ENCODE measurements at places on chromosomes 1 and 21.

DNA sequence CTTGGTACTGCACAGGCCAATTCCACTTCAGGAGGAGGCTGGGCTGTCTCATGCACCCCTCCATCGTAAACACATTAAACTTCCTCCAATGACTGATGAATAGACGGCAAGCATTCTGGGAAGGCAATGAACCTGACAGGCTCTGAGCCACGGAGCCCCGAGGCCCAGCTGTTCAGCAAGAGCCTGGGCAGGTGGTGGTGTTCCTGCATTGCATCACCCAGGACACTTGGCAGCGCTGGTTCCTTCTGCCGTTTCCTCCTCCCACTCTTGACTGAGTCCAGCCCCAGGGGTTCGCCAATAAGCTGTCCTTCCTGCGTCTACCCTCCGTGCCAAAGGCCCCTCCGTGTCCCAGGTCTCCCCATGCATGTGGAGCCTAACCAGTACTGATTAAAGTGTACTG is 109.8 kb downstream of the JAK1 start:
- no peak for DNase-seq

GRCh38 chr1:230703679-230704385 is 10.1 kb downstream of the AGT start:
- DNase-seq: no peak

GRCh38 chr21:42499444-42500112 is 3.6 kb upstream of the RSPH1 start:
- no peak for DNase-seq

GRCh38 chr1:40185951-40186864 is 25.0 kb downstream of the RLF start:
- DNase-seq: no peak

Measured in brain pericyte (primary cell).